ENCODE measurements at places on chromosomes 11 and 22.

- no peak for DNase-seq
These were observed 10.9 kb downstream of the MICAL3 start for GRCh38 chr22:18013436-18013835.

DNA sequence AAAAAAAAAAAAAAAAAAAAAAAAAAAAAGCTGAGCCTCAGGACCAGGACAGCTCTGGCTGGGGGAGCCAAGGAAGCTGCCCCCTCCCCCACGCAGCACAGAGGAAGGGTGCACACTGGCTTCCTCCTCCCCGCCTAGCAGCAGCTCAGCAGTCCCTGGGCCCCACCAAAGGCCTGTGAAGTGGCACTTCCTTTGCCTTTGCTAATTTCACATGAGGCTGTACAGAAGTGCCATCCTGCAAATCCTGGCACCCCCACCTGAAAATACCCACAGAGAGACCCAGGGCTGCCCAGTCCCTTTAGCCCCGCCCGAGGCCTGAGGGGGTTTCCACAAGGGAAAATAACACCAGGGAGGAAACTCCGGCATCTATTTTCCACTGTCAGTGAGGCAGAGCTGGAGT is 3.9 kb downstream of the RHOG start:
- DNase-seq = peak; percentile 71

GRCh38 chr11:70680781-70681281 is 282.5 kb downstream of the CTTN start:
- peak; percentile 12 for DNase-seq

DNA sequence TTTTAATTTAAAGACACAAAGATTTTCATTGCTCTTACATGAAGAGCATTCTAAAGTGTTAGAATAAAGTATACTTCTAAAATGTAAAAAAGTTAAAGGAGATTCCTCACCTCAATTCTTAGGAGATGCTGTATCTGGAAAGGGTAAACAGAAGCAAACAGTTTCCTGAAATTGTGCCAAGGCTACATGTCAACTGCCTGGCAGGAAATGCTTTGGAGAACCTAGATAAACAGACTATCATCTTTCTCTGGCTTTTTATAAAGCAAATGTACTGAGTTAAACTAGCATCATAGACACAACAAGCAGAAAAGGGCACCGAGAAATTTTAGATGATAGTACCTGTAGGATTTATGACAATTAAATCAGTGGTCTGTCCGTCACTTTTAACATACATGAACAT is 24.7 kb upstream of the AKIP1 start:
- DNase-seq = no peak

DNA sequence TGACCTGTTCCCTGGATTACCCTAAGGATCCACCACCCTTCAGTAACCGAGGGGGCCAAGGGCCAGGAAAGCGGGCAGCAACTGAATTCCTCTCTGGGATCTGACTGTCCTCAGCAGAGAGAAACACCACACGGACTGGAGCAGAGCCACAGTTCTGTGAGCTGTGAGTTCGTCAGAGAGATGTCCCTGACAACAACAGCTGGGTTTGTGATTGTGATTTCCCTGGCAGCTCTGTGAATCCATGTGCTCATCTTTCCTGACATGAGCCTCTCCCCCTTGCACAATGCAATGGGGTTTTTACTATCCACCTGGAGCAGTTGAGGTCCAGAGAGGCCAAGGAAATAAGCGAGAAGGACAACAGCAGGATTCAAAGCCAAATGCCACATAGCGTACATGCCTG is 69.4 kb upstream of the AMPD3 start:
- no peak for DNase-seq

DNA sequence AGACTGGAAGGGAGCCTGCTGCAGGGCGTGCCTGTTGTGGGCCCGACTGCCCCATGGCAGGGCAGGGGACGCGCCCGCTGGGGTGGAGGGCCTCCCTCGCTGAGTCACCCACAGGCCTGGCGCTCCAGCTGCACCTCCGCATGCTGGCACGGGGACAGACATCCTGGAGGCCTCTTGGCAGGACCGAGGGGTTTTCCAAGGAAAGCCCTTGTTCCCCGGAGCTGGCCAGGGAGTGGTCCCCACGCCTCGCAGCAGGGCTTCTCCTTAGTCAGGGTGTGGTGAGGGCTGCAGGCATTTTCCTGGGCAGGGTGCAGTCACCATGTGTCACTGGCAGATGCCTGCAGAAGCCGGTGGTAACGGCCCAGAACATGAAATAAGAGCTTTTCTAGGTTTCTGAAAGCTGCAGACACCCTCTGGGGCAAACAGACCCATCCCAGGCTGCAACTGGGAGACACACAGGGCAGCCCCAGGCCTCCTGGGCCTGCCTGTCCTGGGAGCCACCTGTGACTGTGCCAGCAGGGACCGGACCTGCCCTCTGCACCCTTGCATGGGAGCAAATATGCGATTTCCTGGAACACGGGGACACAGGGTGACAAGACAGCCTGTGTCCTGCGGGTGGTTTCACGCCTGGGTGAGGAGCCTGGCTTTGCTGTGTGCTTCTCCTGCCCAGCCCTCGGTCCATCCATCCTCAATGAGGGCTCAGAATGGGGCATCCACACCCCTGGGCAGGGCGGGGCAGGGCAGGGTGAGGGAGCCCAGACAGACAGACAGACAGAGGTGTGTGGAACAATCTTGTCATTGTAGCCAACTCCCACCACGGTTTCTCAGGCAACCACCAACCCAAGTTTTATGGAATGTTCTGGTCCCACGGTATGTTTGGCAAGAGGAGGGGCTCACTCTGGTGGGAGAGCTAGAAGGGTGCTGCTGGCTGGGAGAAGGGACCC is 43.2 kb upstream of the FADD start:
- DNase-seq = no peak

- DNase-seq = peak; percentile 49
These were observed 61.5 kb downstream of the STIM1 start for GRCh38 chr11:3916962-3917361.

GRCh38 chr22:43275545-43276317 is 67.4 kb downstream of the SCUBE1 start:
- DNase-seq = no peak

GRCh38 chr22:19565382-19566278 is 41.4 kb upstream of the CLDN5 start:
- no peak for DNase-seq

DNA sequence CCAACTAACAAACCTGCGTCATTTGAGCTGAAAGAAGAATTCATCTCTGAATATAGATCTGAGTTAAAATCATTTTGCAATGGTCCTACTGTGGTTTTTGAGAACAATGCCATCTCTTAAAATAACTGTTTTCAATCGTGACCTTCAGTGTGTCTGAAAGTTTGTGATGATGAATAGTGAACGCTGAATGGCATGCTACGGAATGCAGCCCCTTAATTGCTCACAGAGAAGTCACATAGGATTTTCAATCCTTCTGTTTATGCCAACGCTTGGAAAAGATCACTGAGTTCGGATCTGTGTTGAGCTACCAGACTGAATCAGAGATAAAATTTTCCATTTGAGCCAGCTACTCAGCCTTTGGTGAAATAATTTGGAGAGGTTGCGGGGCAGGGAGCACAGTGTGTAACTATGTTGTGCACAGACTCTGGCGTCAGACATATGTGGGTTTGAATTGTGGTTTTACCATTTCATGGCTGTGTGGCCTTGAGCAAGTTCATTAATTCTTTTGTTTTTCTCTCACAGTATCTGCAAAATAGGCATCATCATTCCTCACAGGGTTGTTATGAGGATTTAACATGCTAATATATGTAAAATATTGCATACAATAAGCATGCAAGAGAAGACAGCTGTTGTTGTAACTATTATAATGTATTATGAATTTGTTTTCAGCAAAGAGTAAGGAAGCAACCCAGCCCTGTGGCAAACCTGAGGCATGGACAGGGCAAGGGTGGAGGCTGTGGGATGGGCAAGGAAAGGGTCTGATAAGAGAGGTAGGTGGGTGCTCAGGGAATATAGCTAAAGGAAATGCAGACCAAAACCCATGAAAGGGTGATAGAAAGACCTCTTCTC is 679.9 kb downstream of the KCNA4 start:
- DNase-seq = no peak

- no peak for DNase-seq
These were observed 28.0 kb downstream of the TRIM66 start for GRCh38 chr11:8654503-8654902.

DNA sequence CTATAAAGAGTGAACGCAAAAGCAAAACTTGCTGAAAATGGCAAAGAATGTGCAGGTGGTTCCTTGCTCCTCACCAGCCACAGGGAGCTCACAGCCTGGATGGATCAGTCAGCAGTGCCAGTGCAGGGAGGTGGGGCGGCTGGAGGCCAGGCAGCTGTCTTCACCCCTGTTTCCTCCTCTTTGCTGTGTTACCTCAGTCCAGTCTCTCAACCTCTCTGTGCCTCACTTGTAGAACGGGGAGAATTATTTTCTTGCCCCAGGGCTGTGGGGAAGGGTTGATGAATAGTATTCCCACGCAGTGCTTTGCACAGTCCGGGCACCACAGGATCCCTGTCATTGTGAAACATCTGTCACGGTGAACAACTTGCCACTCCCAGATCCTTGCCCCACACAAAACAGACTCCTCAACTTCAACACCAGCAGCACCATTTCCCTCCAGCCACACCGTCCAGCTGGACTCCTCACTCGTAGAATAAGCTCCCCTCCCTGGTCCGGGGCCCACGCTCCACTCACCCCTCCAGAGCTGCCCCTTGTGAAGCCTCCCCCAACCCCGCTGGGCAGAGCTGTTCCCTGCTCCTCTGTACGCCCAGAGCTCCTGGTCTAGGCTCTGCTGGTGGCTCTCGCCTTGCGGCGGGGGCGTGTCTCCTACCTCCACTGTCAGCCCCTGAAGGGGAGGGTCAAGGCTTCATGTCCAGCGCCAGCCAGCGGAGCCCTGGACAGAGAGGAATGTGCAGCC is 27.7 kb downstream of the MPPED1 start:
- no peak for DNase-seq

- peak; percentile 12 for DNase-seq
These were observed 107.5 kb upstream of the SESN3 start for GRCh38 chr11:95338430-95338991.

DNA sequence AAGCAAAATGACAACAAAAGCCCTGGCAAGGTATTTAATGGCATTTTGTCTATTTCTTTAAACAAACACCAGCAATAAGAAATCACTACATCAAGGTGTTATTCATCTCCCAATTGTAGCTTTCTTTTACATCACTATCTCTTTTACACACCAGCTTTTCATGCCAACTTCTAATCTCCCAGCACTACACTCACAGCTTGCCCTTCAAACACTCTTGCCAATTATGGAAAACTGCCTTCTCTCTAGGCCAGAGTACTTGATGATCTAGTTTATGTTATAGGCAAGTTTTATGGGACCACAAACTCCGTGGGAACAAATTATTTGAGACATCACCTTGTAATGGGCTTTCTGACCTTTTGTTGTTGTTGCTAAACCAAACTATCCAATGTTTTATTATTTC is 61.3 kb downstream of the SVIP start:
- no peak for DNase-seq

- no peak for DNase-seq
These were observed 29.5 kb downstream of the TRIOBP start for GRCh38 chr22:37726241-37726887.

- no peak for DNase-seq
These were observed 156.2 kb downstream of the NAV2 start for GRCh38 chr11:19868871-19869270.

- no peak for DNase-seq
These were observed 85.3 kb upstream of the HEPHL1 start for GRCh38 chr11:93935826-93936225.

DNA sequence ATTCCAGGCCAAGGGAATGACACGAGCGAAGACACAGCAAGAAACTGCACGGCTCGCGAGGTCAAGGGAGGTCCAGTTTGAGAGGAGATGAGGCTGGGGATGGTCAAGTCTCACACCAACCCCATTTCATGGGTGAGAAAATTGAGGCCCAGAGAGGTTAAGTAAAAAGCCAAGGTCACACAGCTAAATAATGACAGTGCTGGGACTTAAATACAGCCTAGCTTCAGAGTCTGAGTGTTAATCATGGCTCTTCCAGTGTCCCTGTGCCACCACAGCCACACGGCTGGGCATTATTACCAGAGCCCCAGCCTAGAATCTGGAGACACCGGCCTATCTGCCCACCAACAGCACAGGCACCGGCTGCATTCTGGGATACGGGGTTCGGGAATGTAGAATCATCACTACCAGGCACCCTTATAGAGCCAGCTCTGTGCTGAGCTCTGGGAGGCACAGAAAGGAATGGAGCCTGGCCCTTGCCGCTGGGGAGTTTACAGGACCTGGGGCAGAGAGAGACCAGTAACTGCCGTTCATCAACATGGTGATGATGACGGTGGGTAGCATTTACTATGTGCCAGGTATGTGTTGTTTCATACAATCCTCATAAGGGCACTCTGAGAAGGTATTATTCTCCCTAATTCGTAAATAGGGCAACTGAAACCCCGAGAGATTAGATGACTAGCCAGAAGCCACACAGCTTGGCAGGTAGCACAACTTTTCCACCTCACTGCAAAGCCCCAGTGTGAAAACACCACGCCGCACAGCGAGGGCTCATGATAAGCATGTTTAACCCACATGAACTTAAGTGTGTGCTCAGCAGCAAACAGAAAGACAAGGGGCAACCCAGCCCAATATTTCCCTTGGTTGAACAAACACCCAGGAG is 51.8 kb downstream of the CD6 start:
- DNase-seq = peak; percentile 84

- no peak for DNase-seq
These were observed 74.2 kb downstream of the MORC2 start for GRCh38 chr22:30894371-30894740.

DNA sequence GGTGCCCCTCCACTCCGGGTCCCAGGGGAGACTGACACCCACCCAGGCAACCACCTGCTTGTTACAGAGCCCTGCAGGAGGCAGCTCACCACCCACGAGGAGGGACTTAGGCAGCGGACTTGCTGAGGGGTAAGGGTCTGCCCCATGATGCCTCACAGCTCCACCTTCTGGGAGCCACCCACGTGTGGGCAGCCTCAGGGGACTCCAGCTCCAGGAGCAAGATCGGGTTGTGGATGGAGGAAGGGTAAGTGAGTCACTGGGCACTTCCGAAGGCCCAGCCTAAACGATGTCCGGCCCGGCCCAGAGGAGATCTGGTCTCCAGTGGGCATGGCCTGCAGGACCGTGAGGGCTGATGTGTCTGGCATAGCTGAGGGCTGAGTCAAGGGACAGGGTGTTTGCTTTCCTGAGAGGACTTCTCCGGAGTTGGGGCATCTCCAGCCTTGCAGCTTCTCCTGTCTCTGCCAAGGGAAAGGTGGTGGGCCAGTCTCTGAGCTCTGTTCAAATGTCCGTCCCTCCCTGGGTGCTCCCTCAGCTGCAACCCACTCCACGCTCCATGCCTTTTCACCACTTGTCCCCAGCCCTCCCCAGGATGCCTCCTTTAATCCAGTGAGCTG is 32.3 kb upstream of the P2RY2 start:
- no peak for DNase-seq

- DNase-seq = peak; percentile 64
These were observed 4.3 kb upstream of the SBF2 start for GRCh38 chr11:10298342-10298741.
